ENCODE measurements at places on chromosomes 16 and 17.
A peak's percentile ranks its signal among the peaks of the same experiment; 100 is the strongest.

- no peak for DNase-seq
Observed at GRCh38 chr17:76725580-76726230, 701 bp downstream of the JMJD6 start.

- no peak for DNase-seq
Observed at GRCh38 chr17:19570544-19571062, 36.9 kb downstream of the SLC47A1 start.

DNA sequence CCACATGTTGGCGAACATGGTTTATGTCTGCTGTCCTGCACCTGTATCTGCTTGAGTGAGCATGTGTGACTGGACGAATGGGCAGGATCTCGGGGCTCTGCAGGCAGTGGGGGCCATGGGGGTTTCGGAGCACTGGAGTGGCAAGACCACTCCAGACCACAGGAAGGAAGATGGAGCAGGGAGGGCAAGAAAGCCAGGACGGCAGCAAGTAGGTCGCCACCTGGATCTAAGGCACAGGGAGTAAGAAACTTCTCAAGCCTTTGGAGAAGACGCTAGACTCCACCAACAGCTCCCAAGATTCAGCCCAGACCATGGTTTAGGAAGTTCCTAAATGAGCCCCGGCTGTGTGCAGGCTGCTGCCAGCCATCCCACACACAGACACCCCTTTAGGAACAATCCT, 32.8 kb upstream of the C16orf95 start:
- no peak for DNase-seq

GRCh38 chr17:68356949-68357455, 65.7 kb downstream of the ARSG start:
- no peak for DNase-seq

- DNase-seq = no peak
Observed at GRCh38 chr16:49670627-49671026, 185.3 kb downstream of the ZNF423 start.

GRCh38 chr17:78993981-78994671, 14.4 kb upstream of the LGALS3BP start:
- DNase-seq = no peak

GRCh38 chr16:84730406-84731106, 30.8 kb downstream of the USP10 start:
- DNase-seq = peak; percentile 83

DNA sequence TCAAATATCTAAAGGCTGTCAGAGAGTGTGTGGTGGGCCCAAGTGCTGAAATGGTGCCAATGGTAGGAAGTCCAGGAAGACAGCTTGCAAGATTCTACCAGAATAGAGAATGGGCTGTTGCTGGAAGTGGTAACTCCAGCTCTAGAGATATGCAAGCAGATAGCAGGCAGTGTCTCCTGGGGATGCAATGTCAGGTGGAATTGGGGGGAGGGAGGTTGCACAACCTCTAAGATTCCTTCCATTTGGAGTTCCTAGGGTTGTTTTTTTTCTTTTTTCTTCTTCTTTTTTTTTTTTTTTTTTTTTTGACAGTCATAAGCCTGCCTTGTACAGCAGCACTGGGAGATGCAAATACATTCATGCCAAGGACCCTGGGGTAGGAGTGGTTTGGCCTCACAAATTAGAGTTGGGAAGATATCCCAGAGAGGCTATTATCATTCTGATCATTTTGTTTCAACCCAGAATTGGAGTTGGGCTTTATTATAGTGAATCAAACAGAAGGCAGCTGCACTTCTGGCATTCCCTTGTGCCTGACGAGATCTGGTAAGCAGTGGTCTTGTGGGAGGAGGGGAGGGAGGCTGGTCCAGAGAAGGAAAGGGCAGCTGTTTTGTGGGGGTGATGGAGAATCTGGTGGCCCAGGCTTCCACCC, 51.1 kb downstream of the SLC6A2 start:
- no peak for DNase-seq

- DNase-seq = no peak
Observed at GRCh38 chr17:861364-861763, 79.2 kb downstream of the MRM3 start.

DNA sequence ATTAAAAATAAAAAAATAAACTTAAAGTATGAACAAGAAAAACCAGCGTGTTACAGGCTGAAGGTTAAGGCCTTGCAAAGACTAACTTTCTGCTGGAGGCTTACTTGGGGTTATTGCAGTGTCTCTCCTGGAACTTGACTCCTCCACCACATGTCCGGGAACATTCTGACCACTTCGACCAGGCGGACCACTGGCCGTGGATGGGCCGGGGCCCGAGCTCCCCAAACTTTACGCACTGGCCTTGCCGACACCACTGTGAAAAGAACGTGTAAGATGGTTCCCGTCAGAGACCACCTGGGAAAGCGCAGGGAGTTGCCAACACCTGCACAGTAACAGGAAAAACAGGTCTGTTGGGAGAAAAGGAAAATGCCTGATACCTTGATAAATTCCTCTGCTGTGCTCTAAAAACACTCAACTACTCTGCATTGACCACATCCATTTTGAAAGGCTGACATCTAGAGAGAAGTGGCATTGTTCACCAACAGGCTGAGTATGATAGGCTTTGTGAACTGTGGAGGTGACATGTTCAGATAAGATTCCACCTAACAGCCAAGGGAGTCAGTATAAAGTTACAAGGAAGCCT, 99.1 kb downstream of the ADAMTS18 start:
- no peak for DNase-seq

DNA sequence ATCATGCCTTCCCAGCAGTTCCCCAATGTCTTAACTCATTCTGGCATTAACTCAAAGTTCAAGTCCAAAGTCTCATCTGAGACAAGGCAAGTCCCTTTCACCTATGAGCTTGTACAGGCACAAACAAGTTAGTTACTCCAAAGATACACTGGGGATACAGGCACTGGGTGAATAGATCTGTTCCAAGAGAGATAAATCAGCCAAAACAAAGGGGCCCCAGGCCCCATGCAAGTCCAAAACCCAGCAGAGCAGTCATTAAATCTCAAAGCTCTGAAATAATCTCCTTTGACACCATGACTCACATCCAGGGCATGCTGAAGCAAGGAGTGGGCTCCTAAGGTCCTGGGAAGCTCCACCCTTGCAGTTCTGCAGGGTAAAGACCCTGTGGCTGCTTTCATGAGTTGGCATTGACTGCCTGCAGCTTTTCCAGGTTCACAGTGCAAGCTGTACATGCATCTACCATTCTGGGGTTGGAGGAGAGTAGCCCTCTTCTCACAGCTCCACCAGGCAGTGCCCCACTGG, 332.2 kb upstream of the KIF2B start:
- DNase-seq = no peak

GRCh38 chr16:57260294-57260929, 15.4 kb downstream of the ARL2BP start:
- DNase-seq = peak; percentile 50

DNA sequence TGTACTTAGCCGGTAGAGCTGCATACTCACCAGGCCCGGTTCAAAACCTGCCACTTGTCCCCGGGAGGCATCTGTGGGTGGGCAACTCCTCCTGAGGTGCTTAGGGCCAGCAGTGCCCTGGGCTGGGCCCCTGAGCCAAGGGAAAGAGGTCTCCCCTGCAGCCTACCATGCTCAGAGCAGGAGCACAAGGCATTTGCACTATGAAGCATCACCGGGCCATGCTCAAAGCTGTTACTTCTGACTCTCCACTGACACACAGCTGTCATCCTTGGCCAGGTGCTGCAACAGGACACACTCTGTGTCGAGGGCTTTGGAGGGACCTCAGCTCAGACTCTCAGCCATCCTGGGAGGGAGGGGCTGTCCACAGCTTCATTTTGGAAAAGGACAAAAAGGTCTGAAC, 37.2 kb downstream of the SLC38A8 start:
- no peak for DNase-seq

- no peak for DNase-seq
Observed at GRCh38 chr17:6713130-6713917, at the start of gene SLC13A5. Gene SLC13A5, minus strand, starts transcription at chr17:6713369. Its CDS starts 36 bp downstream, at chr17:6713333.

GRCh38 chr17:78976907-78977680, 2.6 kb downstream of the LGALS3BP start:
- DNase-seq = no peak

GRCh38 chr16:88977018-88977811, at the start of gene CBFA2T3:
Gene CBFA2T3, minus strand, starts transcription at chr16:88977207. Its CDS starts 400 bp downstream, at chr16:88976807.
- no peak for DNase-seq

GRCh38 chr16:57544124-57544653, 1.7 kb downstream of the ADGRG5 start:
- no peak for DNase-seq

GRCh38 chr17:48478224-48479013, 48.4 kb upstream of the SKAP1 start:
- DNase-seq = no peak

GRCh38 chr16:26263406-26263805, 571.6 kb downstream of the HS3ST4 start:
- no peak for DNase-seq

DNA sequence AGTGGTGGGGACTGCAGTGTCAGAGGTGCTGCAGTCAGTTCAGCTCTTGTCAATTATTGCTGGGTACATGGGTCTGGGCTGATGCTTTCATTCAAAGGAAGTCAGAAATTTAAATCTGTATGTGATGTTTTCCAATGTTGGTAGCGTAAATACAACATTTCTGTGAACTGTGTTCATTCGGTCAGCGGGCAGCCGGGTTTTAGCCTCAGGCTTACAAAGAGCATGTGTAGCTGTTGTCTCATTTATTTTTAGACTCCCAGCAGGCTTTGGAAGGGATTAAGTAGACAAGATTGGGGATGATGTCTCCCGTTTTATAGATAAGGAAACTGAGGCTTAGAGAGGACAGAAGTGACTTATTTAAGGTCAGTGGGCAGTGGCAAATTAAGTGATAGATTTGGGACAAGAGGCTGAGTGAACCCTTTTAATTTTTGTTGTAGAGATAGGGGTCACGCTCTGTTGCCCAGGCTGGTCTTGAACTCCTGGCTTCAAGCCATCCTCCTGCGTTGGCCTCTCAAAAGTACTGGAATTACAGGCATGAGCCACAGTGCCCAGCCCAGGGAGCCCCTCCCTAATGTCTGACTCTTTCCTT, 8.1 kb downstream of the AQP8 start:
- no peak for DNase-seq

DNA sequence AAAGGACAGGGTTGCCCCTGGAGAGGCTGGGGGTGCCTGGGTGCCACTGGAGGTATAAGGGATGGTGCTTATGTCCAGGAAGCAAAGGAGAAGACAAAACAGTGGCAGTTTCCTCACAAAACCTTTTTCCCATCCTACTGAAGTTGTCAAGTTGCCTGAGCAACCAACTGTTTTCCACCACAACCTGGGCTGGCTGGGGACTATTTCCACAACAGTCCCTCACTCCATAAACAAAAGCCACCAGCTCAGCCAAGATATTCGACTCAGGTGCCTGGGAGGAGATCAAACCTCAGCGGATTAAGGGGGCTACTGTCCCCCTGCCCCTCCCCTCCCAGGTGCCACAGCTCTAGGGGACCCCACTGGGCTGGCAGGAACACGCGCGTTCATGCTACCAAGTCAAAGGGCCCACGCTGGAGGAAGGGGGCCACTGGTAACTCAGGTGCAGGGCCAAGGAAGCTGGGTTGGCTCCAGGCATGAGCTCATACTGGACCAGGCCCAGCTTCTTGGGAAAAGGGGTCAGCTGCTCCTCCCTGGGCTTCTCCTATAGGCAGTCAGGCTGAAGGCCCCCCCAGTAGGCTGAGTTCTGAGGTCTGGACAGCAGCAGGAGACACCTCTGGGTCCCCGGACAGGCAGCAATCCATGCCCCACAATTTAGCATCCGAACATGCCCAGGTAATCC, 45.7 kb upstream of the MRPS23 start:
- no peak for DNase-seq

- no peak for DNase-seq
Observed at GRCh38 chr17:60599220-60599619, 773 bp upstream of the PPM1D start.

DNA sequence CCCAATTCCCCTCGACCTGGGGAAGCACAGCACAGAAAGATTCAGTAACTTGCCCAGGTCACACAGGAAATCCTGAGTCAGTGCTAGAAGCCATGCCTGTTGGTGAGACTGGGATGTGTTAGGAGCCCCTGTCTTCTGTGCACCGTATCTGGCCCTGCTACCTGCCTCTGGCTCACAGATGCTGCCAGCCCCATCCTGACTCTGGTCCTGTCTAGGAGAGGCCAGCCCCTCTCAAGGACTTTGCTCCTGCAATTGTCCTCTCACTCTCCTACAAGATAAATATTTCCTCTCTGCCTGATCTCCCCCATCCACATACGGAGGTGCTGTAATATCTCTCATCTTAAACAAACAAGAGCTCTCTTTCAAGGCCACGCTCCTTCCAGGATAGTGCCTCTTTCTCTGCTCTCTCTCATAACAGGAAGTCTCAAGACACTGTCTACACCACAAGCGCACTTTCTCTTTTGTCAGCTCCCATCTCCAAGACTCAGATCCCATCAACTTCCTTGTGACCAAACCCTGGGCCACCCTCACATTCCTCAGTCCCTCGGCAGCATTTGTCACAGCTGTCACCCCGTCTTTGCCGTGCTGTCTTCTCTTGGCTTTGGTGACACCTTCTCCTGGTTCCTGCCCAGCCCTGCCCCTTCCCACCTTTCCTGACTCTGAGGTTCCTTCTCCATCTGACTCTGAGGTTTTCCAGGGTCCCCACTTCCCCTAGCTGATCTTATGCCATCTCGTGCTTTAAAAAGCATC, 1.9 kb downstream of the SLC13A2 start:
- DNase-seq = no peak

GRCh38 chr16:70778901-70779309, 22.1 kb downstream of the VAC14 start:
- peak; percentile 89 for DNase-seq

DNA sequence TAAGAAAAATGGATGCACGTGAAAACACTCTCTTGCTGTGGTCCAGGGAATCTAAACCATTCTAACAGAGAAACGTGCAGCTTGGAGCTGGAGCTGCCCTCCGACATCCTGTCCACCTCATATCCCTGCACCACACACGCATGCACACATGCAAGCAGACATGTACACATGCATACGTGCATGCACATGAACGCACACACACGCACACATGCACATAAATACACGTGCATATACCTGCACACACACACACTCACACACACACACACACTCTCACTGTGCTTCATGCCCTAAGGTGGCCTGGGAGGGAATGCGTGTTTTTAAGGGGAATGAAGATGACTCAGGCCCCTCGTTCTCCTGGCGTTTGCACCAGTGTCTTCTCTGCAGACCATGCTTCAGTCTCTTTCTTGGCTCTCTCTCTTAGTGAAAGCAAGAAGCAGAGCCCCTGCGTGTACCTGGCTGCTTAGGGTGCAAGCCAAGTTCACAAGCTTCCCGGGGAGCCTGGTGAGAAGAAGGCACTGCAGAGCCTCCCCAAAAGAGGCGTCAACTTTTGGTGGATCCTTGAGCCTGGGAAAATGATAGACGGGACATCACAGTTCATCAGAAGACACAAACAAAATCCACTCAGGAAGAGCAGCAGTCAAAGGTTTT, 72.8 kb downstream of the GOSR1 start:
- no peak for DNase-seq
